Right hindlimb (tissue), 1 donor: ENCODE measurements at places on chromosomes 12 and 14.

GRCh38 chr14:69945912-69946311 lies 66.7 kb downstream of the SMOC1 start:
- DNase-seq = no peak

DNA sequence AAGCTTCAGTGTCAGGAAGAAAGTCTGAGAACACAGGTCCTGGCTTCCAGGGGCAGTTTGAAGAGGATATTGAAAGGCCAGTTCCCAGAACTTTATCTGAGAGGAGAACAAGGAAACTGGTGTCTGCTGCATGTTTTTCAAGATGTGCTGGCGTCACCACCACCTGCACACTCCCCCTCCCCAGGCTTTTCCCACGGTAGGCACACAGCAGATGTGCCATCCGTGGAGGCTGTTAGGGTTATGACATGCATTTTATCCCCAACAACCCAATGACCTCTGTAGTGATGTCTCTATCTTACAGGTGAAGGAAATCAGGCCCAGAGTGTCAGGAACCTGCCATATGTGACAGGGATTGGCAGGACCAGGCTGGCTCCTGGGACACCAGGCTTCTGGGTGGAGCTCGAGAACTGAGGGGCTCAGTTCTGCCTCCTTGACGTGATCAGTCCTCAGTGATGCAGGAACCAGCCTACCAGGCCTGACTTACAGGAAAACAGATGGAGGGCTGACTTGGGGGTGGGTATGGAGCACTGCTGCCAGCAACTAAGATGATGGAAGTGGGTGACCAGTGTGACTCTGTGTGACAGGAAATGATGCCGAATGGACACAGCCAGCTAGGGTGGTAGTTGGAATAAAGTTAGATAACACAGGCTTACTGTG lies 16.8 kb downstream of the SLC25A47 start:
- no peak for DNase-seq

DNA sequence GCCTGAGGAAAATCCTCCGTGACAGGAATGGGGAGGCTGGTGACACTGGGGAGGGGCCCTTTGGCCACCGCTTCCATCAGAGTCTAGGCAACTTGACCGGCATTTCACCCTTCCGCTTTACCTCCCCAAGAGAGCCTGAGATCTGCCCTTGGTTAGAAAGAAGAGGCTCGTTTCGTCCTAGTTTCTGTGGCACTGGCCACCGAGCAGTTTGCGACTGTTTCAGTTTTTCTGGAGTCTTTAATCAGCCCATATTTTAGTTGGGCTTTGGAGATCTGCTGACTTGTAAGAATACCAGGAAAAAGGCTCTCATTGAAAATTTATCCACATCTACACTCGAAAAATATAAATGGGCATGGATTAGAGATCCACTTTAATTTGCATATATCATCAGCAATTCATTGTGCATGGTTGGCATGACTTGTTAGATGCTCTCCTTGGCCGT lies 414 bp upstream of the ANKS1B start:
- no peak for DNase-seq

DNA sequence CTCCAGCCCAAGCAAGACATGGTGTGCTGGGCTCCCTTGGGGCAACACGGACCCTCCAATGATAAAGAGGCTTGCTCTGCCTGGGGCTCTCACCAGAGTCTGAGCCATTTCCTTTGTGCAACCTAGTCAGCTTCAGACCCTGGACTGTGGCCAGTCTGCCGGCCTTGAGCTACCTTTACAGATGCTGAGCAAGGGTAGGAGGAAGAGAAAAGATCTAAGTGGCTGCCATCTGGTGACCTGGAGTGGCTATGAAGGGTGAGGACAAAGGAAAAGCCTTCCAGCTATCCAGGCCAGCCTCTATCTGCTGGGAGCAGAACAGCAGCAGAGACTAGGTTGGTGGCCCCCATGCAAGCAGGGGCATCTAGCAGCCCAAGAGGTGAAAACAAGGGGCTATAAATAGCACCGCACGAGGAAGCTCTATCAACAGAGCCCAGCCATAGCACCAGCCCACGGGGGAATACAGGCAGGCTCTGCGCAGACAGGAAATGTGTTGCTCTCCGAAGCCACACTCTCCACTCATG lies 230.1 kb downstream of the FOXN3 start:
- no peak for DNase-seq

GRCh38 chr12:102454808-102455760 lies 25.3 kb downstream of the IGF1 start:
- DNase-seq = no peak

GRCh38 chr14:102192840-102193502 lies 53.3 kb downstream of the WDR20 start:
- DNase-seq = no peak

DNA sequence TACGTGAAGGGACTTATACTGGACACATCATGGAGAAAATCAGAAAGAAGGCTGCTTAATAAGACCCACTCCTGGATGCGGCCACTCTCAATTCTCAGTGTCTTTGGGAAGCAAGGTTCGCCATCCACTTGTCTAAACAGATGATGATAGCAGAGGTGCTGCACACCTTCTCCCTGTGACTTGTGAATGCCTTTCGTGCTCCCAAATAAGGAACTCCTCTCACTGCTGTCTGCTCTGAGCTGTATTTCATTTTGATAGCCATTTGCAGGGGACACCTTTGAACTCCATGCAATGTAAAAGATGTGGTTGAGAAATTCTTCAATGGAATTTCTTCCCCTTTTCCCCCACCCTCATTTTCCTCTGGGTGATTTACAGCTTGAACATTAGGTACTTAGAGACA lies 11.6 kb downstream of the RMST start:
- no peak for DNase-seq

GRCh38 chr12:122099856-122100255 lies 21.3 kb downstream of the MLXIP start:
- no peak for DNase-seq

DNA sequence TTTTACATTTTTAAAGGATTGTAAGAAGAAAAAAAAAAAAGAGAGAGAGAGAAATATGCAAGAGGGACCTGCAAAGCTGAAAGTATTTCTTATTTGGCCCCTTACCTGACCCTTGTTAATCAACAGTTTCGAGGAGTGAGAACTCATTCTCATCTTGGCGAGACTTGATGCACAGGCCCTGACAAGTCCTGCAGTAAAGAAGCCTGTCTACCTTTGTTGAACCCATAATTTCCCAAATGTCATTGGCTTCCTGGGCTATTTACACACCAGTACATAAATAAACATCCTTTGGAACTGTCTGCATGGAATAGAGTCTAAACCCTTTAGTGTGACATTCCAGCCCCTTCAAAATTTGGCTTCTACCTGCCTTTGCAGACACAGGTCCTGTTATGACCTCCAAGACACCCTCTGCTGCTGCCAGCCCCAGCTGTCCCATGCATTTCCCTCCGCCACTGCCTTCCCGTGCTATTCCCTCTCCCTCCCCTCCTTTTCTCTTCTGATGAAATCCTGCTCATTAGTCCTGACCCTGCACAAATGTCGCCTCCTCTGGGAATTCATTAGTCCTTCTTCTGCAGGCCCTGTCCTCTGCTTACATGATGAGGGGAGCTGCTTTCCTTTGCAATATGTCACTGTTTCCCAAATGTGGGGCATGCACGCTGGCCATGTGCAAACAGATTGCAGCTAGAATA lies 35.1 kb downstream of the MYL2 start:
- no peak for DNase-seq

DNA sequence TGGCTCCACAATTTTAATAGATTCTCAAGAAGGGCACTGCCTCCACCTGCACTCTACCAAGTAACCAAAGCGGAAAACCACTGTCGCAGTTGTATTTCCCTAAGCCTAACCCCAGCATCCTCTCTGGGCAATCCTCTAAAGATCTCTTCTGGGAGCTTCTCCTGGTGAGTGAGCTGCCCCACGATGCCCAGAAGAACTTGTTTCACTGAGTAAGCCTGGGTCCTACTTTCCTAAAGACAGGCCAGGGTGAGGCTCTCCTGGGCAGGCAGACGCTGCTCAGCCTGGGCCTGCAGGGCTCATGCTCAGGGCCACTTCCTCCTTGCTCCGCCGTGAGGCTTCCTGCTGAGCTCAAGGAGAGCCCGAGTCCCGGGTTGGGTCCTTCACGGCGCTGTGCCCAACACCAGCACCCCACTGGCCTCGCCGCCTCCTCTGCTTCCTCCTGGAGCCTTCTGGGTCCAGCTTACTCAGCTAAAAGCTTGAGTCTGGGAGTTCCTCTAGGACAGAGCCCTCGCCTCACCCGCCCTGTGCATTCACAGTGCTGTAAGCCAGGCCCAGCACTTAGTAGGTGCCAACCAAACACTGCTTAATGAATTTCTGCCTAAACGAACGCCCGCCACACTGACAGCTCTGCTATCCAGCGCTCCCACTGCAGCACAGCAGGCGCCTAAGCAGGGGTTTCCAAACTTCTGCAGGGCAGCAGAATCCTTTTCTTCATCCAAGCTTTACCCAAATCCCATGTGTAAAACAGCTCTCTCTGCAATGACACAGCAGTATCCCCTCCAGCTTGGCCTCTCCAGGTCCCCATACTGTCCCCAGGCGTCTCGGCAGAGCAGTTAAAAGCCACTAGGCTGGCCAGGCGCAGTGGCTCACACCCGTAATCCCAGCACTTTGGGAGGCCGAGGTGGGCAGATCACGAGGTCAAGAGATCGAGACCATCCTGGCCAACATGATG lies 5.7 kb downstream of the RAB35 start:
- DNase-seq = peak; percentile 32

- peak; percentile 75 for DNase-seq
Observed at GRCh38 chr12:22334410-22335100, at the start of gene ST8SIA1. Gene ST8SIA1, minus strand, starts transcription at chr12:22334707. Its CDS starts 475 bp downstream, at chr12:22334232.

DNA sequence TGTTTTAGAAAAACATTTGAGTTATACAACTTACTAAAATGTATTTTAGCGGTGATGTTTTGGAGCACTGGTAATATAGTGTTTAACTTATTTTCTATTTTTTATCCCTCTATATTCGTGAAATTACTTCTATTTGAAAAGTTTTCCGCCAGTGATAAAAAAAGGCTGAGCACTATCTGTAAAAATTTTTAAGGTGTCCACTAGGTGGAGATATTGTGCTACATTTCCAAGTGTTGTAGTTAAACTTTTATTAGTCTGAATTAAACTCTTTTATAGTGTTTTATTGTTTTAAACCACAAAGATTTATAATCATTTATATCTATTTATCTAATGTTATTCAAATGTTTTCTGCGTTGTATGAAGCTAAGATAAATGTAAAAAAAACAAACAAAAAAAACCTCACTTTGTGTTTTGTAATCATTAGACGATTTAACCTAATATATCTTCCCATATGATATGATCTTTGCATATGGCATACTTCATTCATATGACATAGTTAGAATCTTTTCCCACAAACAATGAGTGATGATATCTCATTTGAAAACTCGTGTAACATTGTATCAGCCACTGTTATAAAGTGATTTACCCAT lies 11.8 kb downstream of the ALG10B start:
- no peak for DNase-seq

DNA sequence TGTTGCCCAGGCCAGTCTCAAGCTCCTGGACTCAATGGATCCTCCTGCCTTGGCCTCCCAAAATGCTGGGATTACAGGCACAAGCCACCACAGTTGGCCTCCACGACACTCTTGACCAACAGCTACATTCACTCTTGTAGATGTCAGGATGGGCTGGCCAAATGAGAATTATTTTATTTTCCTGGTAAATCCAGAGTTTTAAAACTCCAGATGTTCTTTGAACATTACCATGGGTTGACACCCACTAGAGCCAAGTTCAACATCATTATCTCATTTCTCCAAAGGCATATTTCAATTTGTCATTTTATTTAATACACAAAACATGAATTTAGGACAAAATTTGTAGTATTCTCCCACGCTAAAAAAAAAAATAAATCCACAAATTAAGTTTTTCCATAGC lies 56.5 kb upstream of the FOXN3 start:
- no peak for DNase-seq

DNA sequence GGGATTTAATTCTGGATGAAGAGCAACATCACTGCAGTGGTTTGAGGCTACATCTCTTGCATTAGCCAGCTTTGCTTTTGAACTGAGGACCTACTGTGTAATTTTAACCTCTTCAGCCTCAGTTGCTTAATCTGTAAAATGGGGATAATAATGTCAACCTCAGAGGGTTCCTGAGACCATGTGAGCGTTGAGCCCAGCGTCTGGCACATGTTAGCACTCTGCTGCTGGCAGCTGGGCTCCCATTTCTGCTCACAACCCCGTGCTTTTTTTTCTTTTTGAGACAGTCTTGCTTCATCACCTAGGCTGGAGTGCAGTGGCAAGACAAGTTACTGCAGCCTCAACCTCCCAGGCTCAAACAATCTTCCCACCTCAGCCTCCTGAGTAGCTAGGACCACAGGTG lies 31.6 kb downstream of the TESC start:
- DNase-seq = no peak

DNA sequence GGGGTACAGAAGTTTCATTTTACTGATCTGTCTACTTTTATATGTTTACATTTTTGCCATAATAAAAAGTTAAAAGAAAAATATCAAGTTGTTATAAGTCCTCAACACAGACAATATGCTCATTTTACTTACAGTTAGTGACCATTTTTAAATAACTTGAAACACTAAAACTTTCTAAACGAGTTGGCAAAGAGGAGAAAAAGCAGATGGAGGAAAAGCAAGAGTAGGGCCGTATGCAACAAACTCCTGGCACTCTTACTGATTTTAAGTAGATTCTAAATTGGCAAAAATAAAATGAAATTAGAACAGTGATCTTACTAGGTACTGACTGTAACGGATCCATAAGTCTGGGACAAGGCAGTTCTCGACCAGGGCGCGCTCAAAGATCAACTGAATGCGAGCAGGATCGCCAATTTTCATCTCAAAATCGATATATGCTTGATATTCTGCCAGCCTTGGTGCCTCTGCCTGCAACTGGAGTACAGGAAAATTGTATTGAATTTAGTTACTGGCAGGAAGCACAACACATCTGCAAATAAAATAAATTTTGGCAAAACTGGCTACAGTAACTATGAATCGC lies 22.3 kb downstream of the SART3 start:
- DNase-seq = no peak

DNA sequence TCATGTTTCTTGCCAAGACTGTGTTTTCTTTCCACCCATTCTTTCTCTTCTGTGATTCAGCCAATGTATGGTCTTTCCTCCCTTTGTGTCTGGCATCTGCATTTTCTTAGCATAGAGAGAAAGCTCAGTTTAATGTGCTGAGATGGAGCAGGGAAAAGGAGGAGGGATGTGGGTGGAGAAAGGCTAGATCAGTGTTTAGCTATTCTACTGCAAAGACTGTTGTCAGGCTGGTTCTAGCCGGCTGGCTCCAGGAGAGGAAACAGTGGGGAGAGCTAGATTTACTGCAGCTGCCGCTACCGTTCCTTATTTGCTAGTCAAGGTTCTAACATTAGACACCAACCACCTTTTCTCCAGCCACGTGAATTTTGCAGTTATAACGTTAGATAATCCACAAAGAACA lies 5.2 kb upstream of the RIMKLB start:
- peak; percentile 90 for DNase-seq

GRCh38 chr12:46388427-46389021 lies 16.0 kb upstream of the SLC38A2 start:
- DNase-seq = no peak
